ENCODE measurements at places on chromosomes 4 and X.

GRCh38 chr4:140693562-140693961 lies 62.6 kb downstream of the TBC1D9 start:
- no peaks in the 10 kb centered on the region for H3K4me1 ChIP-seq
- H3K27me3 ChIP-seq, result peaks cover 13% of the 10 kb centered on the region
- no peak overlapping the region for H3K4me3 ChIP-seq
- H3K36me3 ChIP-seq, result no peaks in the 10 kb centered on the region

DNA sequence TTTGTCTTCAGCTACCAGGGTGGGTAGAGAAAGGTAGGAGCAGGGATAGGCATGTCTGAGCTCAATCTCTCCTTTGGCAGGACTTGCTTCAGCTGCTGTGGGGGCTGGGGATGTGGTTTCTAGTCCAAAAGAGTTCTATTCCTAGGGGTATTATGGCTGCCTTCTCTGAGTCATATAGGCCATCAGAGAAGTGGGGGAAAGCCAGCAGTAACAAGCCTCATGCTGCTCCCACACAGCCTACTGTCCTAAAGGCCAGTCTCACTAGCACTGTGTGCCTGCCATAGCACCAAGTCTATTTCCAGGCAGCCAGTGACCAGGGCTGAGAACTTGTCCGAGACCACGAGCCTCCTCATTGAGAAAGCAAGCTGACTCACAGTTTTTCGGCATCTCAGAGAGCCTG lies 270.6 kb downstream of the DCAF12L2 start:
- no peaks in the 10 kb centered on the region for H3K27me3 ChIP-seq
- no peak overlapping the region for H3K27ac ChIP-seq
- H3K4me1 ChIP-seq, result no peaks in the 10 kb centered on the region
- H3K4me3 ChIP-seq, result no peak overlapping the region
- H3K36me3 ChIP-seq, result no peaks in the 10 kb centered on the region

DNA sequence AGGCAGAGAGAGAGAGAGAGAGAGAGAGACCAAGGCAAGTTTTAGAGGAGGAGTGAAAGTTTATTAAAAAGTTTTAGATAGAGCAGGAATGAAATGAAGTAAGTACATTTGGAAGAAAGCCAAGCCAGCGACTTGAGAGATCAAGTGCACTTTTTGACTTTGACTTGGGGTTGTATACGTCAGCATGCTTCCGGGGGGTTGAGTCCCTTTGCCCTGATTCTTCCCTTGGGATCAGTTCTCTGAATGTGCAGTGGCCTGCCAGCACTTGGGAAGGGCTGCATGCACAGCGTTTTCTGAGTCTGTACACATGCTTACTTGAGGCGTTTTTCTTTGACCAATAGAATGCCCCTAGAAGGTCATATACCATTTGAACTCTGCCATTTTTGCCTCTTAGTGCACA lies 400.5 kb downstream of the PDGFC start:
- no peak for DNase-seq
- no peaks in the 10 kb centered on the region for H3K27me3 ChIP-seq
- no peak overlapping the region for H3K27ac ChIP-seq
- no peaks in the 10 kb centered on the region for H3K4me1 ChIP-seq

GRCh38 chr4:107148904-107149303 lies 112.8 kb upstream of the DKK2 start:
- H3K4me1 ChIP-seq, result peaks cover 2% of the 10 kb centered on the region
- no peak for DNase-seq
- no peak overlapping the region for H3K4me3 ChIP-seq
- H3K36me3 ChIP-seq, result no peaks in the 10 kb centered on the region
- H3K27ac ChIP-seq, result no peak overlapping the region

DNA sequence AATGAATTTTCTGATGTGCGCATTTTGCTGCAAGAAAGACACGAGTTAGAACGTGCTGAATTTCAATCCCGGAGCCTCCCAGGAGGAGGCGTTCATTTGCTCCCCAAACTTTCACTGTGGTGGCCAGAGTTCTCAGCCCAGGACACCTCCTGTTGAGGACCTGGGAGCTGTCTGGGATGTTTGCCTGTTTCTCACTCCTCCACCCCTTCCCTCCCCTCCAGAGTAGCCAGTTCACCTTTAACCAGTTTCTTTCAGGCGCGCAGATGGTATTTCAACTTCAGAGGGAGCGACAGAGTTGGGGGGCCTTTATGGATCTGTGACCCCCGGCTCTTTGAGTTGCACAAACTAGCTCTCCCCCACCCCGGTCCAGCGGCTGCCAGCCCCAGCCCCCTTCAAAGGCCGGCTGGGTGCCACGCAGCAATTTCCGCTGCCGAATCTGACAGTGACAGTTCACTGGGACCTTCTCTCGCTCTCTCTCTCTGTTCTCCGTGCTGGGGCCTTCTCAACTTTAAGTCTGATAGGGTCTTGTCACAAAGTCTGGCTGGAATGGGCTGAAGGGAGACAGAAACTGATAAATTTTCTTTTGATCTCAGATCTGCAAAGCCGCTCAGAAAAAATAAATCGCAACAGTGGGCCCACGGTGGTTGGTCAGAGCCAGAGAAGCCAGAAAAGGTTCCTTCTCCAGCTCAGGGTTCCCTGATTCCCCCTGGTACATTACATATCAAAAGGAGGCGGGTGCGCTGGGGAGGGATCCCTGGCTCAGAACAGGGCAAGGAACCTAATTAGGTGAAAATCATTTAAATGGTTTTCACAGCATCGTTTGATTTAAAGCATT lies 100.0 kb upstream of the STX18 start:
- DNase-seq, result no peak
- peaks cover 2% of the 10 kb centered on the region for H3K4me1 ChIP-seq
- no peak overlapping the region for H3K4me3 ChIP-seq
- no peaks in the 10 kb centered on the region for H3K27me3 ChIP-seq
- H3K36me3 ChIP-seq, result no peaks in the 10 kb centered on the region

GRCh38 chrX:1725472-1725871 lies 110.6 kb downstream of the ASMT start:
- no peak overlapping the region for H3K4me3 ChIP-seq
- H3K27me3 ChIP-seq, result no peaks in the 10 kb centered on the region
- no peaks in the 10 kb centered on the region for H3K36me3 ChIP-seq
- DNase-seq, result no peak
- H3K27ac ChIP-seq, result no peak overlapping the region

DNA sequence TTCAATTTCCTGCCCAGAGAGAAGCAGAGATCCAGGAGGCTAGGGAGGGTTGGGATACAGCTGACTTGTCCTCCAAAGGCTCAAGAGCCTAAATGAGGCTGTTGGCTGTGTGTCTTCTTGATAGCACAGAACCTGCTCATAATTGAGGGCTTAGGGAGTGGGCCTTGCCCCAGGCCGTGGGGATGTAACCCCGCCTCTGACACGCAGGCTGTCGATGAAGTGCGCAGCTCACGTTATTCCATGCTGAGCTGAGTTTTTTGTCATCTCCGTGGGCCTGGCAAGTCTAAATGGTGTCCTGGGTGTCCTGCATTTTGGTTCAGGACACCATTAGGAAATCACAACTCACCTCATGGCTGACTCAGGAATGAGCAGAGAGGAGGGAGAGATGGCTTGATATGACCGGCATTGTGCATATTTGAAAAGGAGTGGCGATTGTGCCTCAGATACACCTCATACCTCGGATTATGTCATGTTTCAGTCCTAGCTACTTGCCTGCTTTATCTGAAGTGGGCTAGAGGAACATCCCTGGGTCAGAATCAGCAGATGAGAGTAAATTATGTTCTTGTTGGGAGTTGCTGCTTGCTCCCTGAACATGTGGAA lies 43.7 kb downstream of the FHDC1 start:
- no peak overlapping the region for H3K4me3 ChIP-seq
- no peak overlapping the region for H3K27ac ChIP-seq
- no peak for DNase-seq
- peaks cover 1% of the 10 kb centered on the region for H3K4me1 ChIP-seq

- H3K4me1 ChIP-seq, result peaks cover 1% of the 10 kb centered on the region
- H3K27me3 ChIP-seq, result no peaks in the 10 kb centered on the region
- no peak for DNase-seq
- no peaks in the 10 kb centered on the region for H3K36me3 ChIP-seq
- no peak overlapping the region for H3K27ac ChIP-seq
- H3K4me3 ChIP-seq, result no peak overlapping the region
Measured at GRCh38 chr4:107351196-107351595, 315.1 kb upstream of the DKK2 start.

DNA sequence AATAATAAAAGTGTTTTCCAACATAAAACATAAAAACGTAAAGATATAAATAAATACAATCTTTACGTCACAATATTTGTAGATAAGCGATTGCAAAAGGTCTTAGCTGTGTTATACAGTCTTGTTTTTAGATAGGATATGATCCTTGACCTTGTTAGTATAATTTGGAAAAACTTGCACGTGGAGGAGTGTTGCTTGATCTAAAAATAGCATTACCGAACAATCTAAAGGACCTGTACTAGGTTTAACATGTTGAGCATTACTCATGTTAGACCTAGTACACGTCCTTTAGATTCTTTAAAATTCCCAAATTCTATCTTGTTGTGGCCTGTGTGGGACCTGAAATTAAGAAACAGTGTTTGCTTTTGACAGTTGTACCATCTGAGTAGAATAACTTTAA lies 1.6 kb downstream of the METAP1 start:
- DNase-seq, result no peak
- H3K27me3 ChIP-seq, result no peaks in the 10 kb centered on the region
- H3K4me3 ChIP-seq, result no peak overlapping the region
- H3K27ac ChIP-seq, result no peak overlapping the region
- H3K36me3 ChIP-seq, result no peaks in the 10 kb centered on the region

DNA sequence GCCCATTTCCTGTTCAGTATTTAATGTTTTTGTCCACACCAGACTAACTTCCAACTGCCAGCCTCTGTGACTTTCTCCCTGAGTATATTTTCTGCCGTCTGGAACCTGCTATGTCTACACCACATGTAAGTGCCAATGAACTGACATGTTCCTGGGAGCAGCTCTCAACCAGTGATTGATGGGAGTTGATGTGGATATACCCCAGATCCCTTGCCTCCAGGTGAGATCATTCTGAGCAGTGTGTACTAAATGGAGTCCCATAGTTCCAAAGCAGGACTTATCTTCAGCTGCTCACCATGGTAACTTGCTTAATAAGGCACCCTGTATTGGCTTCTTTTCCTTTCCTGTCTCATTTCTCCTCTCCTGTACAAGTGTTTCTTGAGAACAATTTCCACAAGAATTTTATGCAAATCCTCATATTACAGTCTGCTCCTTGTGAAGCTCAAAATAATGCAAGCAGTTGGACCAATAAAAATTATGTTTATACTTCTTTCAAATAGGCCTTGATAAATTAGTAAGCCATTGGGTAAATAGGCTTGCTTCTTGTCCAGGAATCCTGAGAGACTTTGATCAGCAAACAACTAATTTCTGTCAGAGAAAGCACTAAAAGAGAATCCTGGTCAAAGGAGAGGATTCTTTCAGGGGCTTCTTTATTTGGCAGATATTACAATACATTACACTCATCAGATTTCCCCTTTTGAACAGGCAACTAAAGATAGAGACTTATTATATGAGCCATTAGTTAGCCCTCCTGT lies 911.7 kb upstream of the NDST4 start:
- no peaks in the 10 kb centered on the region for H3K36me3 ChIP-seq
- H3K27ac ChIP-seq, result no peak overlapping the region
- DNase-seq, result no peak

DNA sequence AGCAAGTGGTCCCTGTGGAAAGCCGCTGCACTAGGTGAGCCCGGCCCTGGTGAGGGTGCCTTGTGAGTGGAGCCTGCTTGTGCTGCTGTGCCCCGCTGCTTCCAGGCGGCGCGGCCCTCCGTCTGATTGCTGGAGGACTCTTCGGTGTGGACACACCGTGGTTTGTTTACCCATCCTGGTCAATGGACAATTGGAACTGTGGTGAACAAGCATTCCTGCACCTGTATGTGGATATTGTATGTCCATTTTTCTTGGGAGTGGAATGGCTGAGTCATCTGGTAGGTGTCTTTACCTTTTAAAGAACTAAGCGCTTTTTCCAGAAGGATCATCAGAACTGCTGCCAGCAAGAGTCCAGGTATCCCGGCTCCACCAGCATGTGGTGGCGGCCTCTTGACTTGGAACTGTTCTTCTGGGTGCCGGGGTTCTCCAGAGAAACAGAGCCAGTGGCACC lies 15.6 kb downstream of the MAEA start:
- no peak overlapping the region for H3K4me3 ChIP-seq
- peaks cover 3% of the 10 kb centered on the region for H3K4me1 ChIP-seq
- H3K27ac ChIP-seq, result no peak overlapping the region
- H3K36me3 ChIP-seq, result peaks cover 3% of the 10 kb centered on the region
- DNase-seq, result no peak

DNA sequence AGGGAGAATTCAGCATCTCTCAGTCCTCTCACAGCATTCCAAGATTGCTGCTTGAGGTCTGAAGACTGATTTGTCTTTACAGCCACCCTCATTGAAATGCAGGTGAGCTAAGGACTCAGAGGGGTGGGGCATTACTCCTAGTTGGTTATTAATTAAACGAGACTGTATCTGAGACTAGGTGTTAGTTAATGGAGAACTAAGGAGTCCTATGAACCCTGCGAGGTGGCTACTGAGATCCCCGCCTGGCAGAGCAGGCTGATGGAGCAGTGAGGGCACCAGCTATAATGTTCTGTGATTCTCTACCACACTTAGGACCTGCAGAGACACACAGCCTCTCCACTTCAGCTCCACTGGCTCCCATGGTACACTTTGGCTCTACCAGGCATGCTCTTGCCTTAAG lies 215.3 kb downstream of the MID1IP1 start:
- no peaks in the 10 kb centered on the region for H3K36me3 ChIP-seq
- no peak overlapping the region for H3K4me3 ChIP-seq
- DNase-seq, result no peak
- H3K27ac ChIP-seq, result no peak overlapping the region

DNA sequence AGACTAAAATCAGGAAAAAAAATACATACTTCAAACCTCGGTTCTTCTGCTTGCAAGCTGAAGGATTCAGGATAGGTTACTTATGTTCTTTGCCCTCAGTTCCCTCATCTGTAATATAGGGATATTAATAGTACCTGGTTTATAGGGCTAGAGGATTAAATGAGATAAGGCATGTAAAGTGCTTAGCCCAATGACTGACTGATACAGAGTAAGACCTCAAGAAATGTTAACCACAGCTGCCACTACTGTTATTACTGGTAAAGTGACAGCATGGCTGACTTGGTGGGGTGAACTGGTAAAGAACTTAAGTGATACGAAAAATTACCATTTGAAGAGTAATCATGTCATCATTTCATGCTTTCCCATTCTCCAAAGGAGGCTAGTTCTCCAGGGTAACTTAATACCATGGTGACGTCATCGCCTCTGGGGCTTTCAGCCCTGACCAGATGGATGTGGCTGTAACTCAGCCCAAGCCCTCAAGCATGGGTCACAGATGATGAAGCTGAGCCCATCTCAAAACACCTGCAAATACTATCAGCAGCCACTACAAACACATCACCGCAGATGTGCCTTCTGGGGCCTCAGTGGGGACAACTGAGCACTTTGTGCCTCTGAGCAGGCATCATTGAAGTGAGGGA lies 44.5 kb upstream of the SCML1 start:
- H3K4me1 ChIP-seq, result peaks cover 2% of the 10 kb centered on the region
- H3K27ac ChIP-seq, result no peak overlapping the region
- H3K36me3 ChIP-seq, result no peaks in the 10 kb centered on the region
- no peaks in the 10 kb centered on the region for H3K27me3 ChIP-seq
- H3K4me3 ChIP-seq, result no peak overlapping the region
- no peak for DNase-seq
